ENCODE measurements at places on chromosomes 13 and 19.

GRCh38 chr19:17671906-17672305, 16.2 kb downstream of the UNC13A start:
- no peak for DNase-seq
- peaks cover 19% of the 10 kb centered on the region for H3K27me3 ChIP-seq
- H3K36me3 ChIP-seq, result no peaks in the 10 kb centered on the region
- H3K4me3 ChIP-seq, result no peak overlapping the region
- H3K4me1 ChIP-seq, result no peaks in the 10 kb centered on the region

DNA sequence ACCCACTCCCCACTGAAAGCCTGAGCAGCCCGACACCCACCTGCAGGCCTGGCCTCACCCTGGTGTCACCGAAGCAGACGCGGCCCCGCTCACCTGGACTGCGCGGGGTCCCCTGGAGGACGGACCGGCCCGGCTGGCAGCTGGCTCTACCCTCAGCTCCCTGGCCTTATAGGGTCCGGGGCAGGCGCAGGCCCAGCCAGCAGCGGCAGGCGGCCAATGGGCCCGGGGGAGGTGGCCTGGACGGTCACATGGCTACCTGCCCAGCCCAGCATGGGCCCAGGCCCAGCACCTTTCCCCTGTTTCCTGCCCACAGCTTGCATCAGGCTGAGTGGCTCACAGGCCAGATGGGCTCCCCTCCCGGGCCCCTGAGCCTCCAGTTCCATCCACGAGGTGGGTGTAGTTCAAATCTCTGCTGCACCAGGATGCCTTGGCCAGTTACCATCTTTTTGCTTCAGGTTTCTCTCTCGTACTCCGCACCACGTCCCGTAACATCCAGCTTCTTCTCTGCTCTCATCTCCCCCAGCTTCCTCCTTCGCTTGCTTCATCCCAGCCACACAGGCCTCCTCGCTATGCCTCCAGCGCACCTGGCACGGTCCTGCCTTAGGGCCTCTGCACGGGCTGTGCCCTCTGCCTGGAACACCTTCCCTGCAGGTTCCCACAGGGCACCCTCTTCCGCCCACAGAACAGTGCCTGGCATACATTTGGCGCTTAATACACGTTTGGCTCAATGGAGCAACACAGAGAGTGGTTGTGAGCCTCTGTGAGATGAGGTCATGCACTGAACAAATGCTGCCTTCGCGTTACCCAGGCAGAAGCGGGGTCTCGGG, at the start of gene PLIN4:
TSS of gene PLIN4 (minus strand) at position 142 of the 827 bp plus-strand sequence. CDS start 214 bp downstream, outside the sequence.
- H3K27me3 ChIP-seq, result peaks cover 2% of the 10 kb centered on the region
- H3K4me3 ChIP-seq, result no peak within 1 kb of the TSS
- no peak within 1 kb of the TSS for H3K27ac ChIP-seq
- no peaks in the 10 kb centered on the region for H3K36me3 ChIP-seq
- no peak for DNase-seq
- peaks cover 4% of the 10 kb centered on the region for H3K4me1 ChIP-seq

DNA sequence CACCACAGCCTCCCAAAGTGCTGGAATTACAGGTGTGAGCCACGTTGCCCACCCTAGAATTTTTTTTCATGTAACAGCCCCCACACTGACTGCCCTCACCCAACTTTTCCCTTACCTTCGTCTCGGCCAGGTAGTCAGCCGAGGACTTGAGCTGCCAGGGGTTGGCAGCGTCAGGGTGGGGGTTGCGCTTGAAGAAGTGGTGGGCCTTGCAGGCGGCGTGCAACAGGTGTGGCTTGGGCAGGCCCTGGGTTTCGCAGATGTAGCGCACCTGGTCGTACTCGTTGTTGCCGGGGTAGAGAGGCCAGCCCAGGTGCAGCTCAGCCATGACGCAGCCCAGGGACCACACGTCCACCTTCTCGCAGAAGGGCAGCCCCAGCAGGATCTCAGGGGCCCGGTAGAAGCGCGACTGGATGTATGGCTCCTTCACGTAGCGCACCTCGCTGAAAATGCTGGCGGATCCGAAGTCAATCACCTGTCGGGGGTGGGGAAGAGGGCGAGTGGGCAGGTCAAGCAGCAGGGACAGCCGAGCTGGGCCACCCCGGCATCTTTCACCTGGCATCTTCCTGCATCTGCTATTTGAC, 6.2 kb downstream of the HIPK4 start:
- no peaks in the 10 kb centered on the region for H3K27me3 ChIP-seq
- no peak overlapping the region for H3K4me3 ChIP-seq
- no peak overlapping the region for H3K27ac ChIP-seq
- no peak for DNase-seq
- no peaks in the 10 kb centered on the region for H3K4me1 ChIP-seq

DNA sequence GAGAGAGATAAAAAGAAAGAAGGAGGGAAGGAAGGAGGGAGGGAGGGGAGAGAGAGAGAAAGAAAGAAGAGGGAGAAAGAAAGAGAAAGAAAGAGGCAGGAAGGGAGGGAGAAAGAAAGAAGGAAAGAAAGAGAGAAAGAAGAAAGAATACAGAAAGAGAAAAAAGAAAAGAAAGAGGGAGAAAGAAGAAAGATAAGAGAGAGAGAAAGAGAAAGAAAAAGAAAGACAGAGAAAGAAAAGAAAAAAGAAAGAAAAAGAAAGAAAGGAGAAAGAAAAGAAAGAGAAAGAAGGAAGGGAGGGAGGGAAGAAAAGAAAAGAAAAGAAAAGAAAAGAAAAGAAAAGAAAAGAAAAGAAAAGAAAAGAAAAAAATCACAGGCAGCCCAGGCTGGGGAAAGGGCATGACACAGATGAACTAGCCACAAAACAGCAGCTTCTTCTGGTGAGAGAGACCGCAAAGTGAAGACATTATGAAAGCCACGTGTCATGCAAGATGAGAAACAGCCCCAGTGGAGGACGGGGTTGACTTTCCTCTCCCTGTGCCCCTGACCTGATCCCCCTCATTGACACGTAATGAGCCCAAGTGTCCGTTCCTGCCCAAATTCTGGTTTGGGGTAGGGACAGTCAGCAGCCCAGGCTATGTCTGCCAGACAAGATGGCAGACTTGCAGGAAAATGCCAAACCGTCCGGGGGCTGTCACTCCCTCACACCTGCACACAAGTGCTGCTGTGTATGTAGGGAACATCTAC, 102.1 kb downstream of the INSR start:
- no peak for DNase-seq
- H3K36me3 ChIP-seq, result no peaks in the 10 kb centered on the region
- peaks cover 4% of the 10 kb centered on the region for H3K4me1 ChIP-seq
- no peak overlapping the region for H3K4me3 ChIP-seq

DNA sequence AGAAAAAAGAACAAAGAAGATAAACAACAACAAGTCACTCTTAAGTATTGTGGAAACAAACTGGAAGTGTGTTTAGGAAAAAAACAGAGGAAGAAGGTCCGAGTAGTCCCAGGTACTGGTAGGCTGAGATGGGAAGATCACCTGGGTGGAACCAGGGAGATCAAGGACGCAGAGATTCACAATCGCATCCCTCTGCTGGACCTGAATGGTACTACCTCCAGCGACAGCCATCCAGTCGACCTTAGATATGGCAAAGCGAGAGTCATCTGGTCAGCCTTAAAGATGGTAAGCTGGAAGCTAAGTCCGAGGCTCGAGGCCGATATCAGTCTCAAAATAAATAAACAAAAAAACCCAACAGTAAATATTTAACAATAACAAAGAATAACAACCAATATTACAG, 44.9 kb upstream of the ZNF91 start:
- H3K27ac ChIP-seq, result no peak overlapping the region
- H3K4me3 ChIP-seq, result no peak overlapping the region
- H3K36me3 ChIP-seq, result peaks cover 5% of the 10 kb centered on the region
- DNase-seq, result no peak
- H3K27me3 ChIP-seq, result no peaks in the 10 kb centered on the region

- no peak overlapping the region for H3K27ac ChIP-seq
- no peaks in the 10 kb centered on the region for H3K27me3 ChIP-seq
- DNase-seq, result no peak
- no peaks in the 10 kb centered on the region for H3K4me1 ChIP-seq
These were observed 441.1 kb upstream of the HTR2A start for GRCh38 chr13:47337781-47338507.

GRCh38 chr13:73365252-73365651, 306.4 kb downstream of the KLF5 start:
- no peak overlapping the region for H3K4me3 ChIP-seq
- H3K27ac ChIP-seq, result no peak overlapping the region
- peaks cover 15% of the 10 kb centered on the region for H3K4me1 ChIP-seq
- no peaks in the 10 kb centered on the region for H3K27me3 ChIP-seq

GRCh38 chr13:47853236-47853635, 147.8 kb downstream of the SUCLA2 start:
- no peaks in the 10 kb centered on the region for H3K27me3 ChIP-seq
- no peaks in the 10 kb centered on the region for H3K36me3 ChIP-seq
- no peak overlapping the region for H3K27ac ChIP-seq

DNA sequence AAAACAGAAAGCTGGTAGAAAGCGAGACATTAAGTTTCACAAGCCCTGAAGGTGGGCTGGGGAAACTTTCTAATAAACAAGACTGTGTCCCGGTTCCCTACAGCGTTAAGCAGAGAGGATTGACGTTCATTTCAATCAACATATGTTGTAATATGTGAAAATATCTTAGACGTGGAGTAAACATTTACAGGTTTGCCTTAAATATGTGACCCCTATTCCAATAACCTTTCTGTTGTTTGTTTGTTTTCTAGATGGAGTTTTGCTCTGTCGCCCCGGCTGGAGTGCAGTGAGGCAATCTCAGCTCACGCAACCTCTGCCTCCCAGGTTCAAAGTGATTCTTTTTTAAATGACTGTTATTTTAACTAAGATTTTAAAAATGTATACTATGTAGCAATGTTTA, 526.2 kb downstream of the SUCLA2 start:
- H3K36me3 ChIP-seq, result no peaks in the 10 kb centered on the region
- no peak overlapping the region for H3K27ac ChIP-seq
- no peak overlapping the region for H3K4me3 ChIP-seq
- H3K27me3 ChIP-seq, result peaks cover 3% of the 10 kb centered on the region

DNA sequence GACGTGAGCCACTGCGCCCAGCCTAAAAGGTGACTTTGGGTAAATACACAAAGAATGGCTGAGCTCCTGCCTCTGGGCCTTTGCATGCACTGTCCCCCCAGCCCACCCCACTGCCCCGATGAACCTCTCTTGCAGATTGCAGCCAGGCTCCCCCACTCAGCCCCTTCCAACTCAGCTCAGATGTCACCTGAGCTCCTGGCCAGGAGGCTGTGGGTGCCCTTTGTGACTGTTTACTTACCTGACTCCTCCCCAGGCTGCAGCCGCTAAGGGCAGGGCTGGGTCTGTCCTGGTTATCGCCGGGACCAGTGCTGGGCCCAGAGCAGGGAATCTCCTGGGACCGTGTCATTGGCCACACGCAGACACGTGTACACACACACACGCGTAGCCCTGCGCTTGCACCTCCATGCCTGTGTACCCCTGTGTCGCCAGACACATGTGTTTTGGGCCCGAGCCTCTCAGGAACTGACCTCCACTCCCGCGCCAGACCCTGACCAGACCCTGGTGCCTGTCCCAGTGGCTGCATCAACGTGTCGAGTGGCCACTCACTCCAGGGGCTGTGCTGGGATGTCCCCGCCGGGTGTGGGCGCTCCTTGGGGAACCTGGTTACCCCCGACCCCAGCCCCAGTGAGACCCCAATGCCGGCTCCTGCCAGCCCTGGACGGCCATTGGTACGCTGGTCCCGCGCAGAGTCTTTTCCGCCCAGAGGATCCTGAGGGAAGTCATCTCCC, 18.7 kb downstream of the EFNA2 start:
- H3K4me1 ChIP-seq, result no peaks in the 10 kb centered on the region
- no peaks in the 10 kb centered on the region for H3K36me3 ChIP-seq
- DNase-seq, result no peak
- H3K27me3 ChIP-seq, result no peaks in the 10 kb centered on the region
- H3K27ac ChIP-seq, result no peak overlapping the region

GRCh38 chr19:3192228-3192635, 6.5 kb downstream of the NCLN start:
- H3K4me1 ChIP-seq, result peaks cover 1% of the 10 kb centered on the region
- peaks cover 16% of the 10 kb centered on the region for H3K36me3 ChIP-seq
- DNase-seq, result no peak

DNA sequence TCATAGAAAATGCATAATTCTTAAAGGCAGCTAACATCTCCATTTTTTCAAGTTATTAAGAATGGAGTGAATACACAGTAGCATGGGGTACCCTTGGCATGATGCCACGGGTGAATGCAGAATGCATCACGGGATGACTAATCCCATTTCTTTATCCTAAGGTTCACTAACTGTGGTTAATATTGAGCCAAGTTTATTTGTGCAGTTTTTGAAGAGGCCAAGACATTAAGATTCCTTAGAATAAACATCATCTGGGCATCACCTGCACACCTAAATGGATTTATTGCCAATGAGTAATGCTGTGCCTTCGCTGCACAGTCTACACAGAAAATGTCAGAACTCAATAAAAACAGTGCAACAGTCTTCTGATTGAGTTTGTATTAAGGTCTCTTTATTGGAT, 333.1 kb downstream of the GPC6 start:
- H3K4me1 ChIP-seq, result peaks cover 32% of the 10 kb centered on the region
- H3K27ac ChIP-seq, result no peak overlapping the region
- DNase-seq, result no peak

DNA sequence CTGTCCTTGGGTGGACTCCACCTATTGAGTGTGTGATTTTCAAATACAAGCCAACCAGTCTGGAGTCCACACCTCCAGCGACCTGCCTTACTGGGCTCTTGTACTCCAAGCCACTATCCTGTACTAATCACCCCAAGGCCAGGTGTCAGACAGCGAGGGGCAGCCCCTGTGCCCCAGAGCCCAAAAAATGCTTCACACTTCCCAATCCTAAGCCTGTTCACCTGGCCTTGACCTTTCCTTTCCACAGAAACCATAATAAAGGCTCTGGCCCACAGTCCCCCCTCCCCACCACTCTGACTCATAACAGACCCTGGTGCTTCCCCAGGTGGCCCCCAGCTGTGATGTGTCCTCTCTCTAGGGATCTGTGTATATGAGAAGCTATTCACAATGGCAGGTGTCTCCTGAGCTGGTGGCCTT, 3.9 kb downstream of the CD209 start:
- H3K4me3 ChIP-seq, result no peak overlapping the region
- DNase-seq, result no peak
- peaks cover 64% of the 10 kb centered on the region for H3K27me3 ChIP-seq
- no peaks in the 10 kb centered on the region for H3K36me3 ChIP-seq
- H3K4me1 ChIP-seq, result no peaks in the 10 kb centered on the region

- H3K4me1 ChIP-seq, result no peaks in the 10 kb centered on the region
- H3K27ac ChIP-seq, result no peak overlapping the region
- no peak overlapping the region for H3K4me3 ChIP-seq
- H3K36me3 ChIP-seq, result peaks cover 12% of the 10 kb centered on the region
- no peaks in the 10 kb centered on the region for H3K27me3 ChIP-seq
- DNase-seq, result no peak
These were observed 13.4 kb upstream of the C19orf33 start for GRCh38 chr19:38290631-38291147.

GRCh38 chr19:29031216-29031615, 181.7 kb downstream of the UQCRFS1 start:
- no peak for DNase-seq
- peaks cover 12% of the 10 kb centered on the region for H3K27me3 ChIP-seq
- H3K4me3 ChIP-seq, result no peak overlapping the region
- H3K4me1 ChIP-seq, result no peaks in the 10 kb centered on the region
- no peaks in the 10 kb centered on the region for H3K36me3 ChIP-seq
- H3K27ac ChIP-seq, result no peak overlapping the region

GRCh38 chr19:38326591-38326990, 6.9 kb downstream of the KCNK6 start:
- no peak for DNase-seq
- H3K4me1 ChIP-seq, result peaks cover 7% of the 10 kb centered on the region
- no peak overlapping the region for H3K27ac ChIP-seq

- H3K27me3 ChIP-seq, result no peaks in the 10 kb centered on the region
- no peaks in the 10 kb centered on the region for H3K36me3 ChIP-seq
- DNase-seq, result no peak
- peaks cover 64% of the 10 kb centered on the region for H3K4me1 ChIP-seq
- H3K27ac ChIP-seq, result no peak overlapping the region
- no peak overlapping the region for H3K4me3 ChIP-seq
These were observed 219.0 kb downstream of the MZT1 start for GRCh38 chr13:72508392-72508791.

Measured in mesothelial cell of epicardium (in vitro differentiated cells).